ENCODE measurements at places on chromosomes 6 and 20.

- DNase-seq: no peak
Observed at GRCh38 chr6:111711984-111712752, 106.5 kb upstream of the TRAF3IP2 start.

GRCh38 chr20:13312300-13312699 is 91.2 kb downstream of the ISM1 start:
- DNase-seq: no peak

DNA sequence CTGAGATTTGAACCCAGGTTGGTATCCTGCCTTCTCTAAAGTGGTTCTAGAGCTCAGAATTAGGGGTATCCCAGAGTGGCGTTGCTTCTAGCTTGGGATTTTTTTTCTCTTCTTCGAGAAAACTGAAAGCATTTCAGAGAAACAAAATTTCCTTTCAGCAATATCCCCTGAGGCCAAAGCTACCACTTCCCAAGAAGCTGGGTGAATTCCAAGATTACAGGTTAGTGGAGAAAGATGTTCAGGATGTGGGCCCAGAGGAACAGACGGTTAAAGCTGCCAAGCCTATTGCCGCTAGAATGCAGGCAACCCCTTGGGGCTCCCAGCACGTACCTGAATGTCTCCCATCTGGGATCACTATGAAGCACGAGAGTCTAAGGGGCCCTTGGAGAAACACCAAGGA is 134.1 kb downstream of the FOXO3 start:
- no peak for DNase-seq

DNA sequence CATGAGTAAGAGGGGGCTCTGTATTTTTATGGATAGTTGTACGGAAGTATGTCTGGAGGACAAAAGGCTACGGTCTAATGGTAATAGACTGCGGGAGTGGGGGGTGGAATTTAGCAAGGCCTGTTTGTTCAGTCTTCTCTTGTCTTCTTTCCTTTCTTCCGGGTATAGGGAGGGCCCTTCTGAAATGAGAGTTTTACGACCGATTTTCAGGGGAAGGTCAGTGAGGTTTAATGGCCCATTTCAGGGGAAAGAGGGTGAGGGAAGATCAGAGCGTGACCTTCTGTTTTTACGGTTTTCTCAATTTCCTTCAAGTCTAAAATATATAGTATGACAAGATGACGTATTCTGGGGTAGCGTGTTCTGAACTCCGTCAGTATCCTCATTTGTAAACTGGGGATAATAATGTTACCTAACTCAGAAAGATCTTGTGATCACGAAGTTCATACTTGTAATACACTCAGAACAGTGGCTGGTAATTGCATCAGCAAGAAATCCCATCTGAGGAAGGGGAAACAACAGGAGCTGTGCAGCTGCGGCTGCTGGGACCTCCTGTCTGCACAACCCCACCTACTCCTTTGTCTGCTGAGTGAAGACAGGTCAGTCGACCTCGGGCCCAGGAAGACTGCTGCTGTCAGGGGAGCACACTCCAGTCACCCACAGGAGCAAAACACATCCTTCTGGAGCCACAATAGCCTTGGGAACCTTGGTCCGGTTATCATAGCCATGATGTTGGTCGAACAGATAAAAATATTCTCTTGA is 90.4 kb downstream of the MAP3K7 start:
- DNase-seq: no peak

DNA sequence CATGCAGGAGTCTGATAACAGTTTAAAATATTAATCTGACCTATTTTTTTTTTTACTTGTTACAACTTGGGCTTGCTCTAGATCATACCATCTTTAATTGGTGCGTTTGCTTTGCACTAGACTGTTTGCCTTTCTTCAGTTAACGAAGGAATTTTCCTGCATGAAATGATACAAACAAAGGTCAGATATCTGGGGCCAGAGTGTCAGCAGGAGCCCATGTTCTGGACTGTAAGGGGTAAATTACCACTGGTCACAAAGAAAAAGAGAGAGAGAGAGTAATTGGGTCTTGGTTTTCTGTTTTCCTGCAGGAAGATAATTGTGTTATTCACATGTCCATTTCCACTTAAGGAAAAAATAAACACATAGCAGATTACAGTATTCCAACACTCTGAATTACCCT is 399.4 kb upstream of the MARCKS start:
- no peak for DNase-seq

GRCh38 chr6:128932061-128932460 is 49.1 kb downstream of the LAMA2 start:
- DNase-seq: no peak

GRCh38 chr6:14276667-14277404 is 159.3 kb downstream of the CD83 start:
- DNase-seq: no peak

- DNase-seq: no peak
Observed at GRCh38 chr6:98838032-98838431, 3.7 kb downstream of the POU3F2 start.

DNA sequence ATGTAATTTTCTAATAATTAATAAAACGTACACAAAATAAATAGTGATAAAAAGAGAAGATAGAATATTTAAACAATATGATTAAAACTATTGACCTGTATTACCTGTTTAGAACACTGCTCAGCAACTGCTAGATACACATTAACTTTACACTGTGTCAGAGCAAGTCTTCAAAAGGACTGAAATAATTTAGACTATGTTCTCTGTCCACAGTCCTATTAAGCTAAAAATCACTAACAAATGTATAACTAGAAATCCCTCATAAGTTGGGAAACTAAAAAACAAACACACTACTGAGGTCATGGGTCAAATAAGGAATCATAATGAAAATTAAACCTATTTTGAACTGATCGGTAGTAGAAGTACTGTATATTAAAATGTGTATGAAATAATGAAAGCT is 181.7 kb downstream of the QKI start:
- DNase-seq: no peak

DNA sequence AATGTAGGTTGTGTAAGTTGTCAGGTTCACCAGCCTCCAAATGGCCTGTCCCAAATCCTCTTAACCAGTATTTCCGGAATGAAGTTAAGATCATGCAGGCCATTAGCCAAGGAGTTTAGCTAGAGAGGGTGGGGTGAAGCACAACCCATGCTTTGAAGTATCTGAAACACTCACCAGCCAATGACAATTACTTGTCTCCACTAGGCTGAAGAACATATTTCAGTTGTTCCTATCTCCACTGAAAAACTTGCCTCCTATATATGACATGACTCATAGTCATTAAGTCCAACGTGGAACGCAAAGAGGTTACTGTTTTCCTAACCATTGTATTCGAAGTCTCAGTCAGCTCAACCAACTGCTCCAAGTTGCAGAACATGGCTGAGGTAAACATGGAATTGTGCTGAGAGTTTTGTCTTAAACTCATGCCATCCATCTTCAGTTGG is 37.4 kb upstream of the TNFAIP3 start:
- DNase-seq: no peak

DNA sequence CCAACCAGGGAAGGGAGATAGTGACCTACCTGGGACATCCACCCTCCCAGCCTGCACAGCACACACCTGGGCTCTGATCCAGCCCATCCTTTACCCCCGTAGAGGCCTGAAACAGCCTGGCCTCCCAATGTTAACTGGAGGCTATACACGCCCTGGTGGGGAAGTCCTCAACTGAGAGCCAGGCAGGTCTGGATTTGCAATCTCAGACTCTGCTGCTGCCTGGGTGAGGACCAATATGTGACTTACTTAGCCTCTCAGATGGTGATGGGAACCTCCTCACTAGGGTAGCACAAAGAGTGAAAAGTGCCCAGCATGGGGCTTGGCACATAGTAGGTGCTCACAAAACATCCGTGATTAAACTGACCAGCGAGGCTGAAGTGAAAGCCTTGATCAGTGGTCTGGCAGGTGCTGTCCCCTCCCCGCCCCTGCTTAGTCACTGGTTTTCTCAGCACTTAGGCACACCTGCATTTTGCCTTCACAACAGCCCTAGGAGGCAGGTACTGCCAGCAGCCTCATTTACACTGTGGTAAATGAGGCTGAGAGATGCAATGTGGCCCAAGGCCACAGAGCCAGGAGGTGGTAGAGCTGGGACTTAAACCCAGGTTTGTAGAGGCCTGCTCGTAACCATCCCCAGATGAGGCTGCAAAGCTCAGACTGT is 12.4 kb downstream of the PEDS1 start:
- DNase-seq: no peak

- DNase-seq: no peak
Observed at GRCh38 chr6:15335385-15335784, 89.5 kb downstream of the JARID2 start.

- DNase-seq: no peak
Observed at GRCh38 chr6:125974214-125974866, 12.0 kb upstream of the TRMT11 start.

GRCh38 chr6:40340196-40340595 is 247.0 kb downstream of the LRFN2 start:
- no peak for DNase-seq

- no peak for DNase-seq
Observed at GRCh38 chr20:37394543-37395409, 48.8 kb downstream of the SRC start.

DNA sequence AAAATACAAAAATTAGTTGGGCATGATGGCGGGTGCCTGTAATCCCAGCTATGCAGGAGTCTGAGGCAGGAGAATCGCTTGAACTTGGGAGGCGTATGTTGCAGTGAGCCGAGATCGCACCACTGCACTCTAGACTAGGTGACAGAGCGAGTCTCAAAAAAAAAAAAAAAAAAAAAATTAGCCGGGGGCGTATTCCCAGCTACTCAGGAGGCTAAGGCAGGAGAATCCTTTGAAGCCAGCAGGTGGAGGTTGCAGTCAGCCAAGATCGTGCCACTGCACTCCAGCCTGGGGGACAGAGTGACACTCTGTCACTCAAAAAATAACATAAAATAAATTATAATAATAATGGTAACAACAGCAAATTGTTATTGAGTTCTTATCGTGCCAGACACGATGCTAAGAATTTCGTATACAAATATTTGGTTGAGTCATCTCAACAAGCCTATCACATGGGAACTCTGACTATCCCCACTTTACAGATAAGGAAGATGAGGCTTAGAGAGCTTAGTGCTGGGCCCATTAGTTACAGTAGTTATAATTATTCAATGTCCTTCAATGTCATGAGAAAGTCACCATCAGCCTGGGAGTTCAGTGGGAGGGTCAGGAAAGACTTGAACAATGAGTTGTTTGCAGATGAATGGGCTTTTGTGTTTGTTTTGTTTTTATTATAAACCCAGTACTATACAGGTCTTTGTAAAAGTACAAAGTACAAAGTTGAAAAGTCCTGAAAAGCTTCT is 19.4 kb downstream of the C6orf15 start:
- DNase-seq: no peak

GRCh38 chr6:62808565-62809293 is 402.5 kb upstream of the FKBP1C start:
- no peak for DNase-seq

GRCh38 chr6:32290886-32291450 is 67.1 kb upstream of the NOTCH4 start:
- DNase-seq: no peak

- no peak for DNase-seq
Observed at GRCh38 chr6:100663219-100663863, 198.6 kb upstream of the SIM1 start.

DNA sequence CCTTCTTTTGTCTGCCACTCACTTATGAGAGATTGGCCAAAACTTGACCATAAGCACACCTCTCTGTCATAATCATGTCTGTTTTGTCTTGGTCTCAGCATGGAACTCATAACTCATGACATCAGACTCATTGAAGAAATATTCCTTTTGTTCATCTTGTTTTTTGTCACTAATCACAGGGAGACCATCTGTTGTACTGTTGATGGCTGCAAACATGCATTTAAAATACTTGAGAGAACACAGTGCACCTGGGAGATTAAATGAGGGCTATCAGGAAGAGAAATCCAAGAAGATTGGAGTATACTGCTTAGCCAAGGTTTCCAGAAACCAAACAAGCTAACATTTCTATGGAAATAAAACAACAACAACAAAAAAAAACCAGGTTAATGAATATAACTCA is 689.7 kb downstream of the EPM2A start:
- no peak for DNase-seq

- DNase-seq: no peak
Observed at GRCh38 chr6:37222992-37223391, 34.6 kb upstream of the TBC1D22B start.

- DNase-seq: no peak
Observed at GRCh38 chr6:106870824-106871717, 103.5 kb downstream of the CD24 start.

DNA sequence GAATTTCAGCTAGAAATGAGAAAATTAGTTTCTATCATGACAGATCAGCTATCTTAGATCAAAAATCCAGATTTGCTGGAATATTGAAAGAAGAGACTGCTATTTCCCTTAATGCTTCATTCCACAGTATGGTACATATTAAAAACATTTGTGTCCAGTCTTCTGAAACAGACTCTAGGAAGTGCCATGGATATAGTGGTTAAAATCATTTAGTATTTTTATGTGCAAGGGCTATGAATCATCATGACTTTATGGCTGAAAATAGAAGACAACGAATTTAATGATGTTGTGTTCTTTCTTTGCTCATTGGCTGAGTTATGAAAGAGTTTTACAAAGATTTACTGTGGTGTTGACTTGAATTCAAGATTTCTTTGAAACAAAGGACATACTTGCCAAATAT is 146.6 kb downstream of the ANKRD60 start:
- no peak for DNase-seq

DNA sequence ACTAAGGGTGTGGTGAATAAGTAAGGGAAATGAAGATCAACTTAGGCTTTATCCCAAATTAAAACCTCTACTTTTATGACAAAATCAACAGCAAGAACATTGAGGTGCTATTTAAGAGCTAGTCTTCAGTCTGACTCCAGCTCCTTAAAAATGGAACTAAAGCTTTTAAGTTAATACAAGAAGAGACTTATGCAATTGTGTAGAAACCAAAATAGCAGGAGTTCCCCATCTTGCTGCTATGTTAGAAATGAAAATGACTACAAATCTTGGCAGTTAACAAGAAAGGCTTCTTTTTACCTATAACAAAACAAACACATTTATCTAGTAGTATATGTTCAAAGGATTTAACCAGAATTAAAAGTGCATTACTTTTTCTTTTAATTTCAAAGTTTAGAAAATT is 25.7 kb downstream of the HMGN3 start:
- no peak for DNase-seq

- DNase-seq: no peak
Observed at GRCh38 chr6:55654445-55654844, 75.5 kb upstream of the HMGCLL1 start.

DNA sequence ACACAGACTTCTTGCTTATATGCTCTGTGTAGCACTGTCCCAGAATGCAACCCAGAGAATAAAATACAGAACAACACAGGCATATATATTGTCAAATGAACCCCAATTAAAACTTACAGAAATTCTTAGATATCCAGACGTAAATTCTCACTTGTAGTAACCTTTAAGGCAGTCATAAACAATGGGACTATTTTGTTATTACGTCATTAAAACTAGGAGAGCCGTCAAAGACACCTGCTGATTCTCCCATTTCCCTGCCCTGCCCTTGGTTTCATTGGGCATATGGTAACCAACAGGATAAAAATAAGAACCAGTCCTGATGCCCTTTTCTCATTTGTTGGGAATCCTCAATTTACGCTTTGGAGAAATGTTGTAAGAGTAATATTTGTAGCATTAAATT is 871.3 kb upstream of the EYS start:
- no peak for DNase-seq

- DNase-seq: no peak
Observed at GRCh38 chr6:36913082-36913481, 27.3 kb downstream of the C6orf89 start.
